M059J (cell line): ENCODE measurements at places on chromosomes 7 and 10.
A peak's percentile ranks its signal among the peaks of the same experiment; 100 is the strongest.

GRCh38 chr10:119409906-119410305 lies 132.6 kb downstream of the RGS10 start:
- no peak for DNase-seq

GRCh38 chr7:12423997-12424745 lies 20.5 kb upstream of the VWDE start:
- DNase-seq = peak; percentile 51

DNA sequence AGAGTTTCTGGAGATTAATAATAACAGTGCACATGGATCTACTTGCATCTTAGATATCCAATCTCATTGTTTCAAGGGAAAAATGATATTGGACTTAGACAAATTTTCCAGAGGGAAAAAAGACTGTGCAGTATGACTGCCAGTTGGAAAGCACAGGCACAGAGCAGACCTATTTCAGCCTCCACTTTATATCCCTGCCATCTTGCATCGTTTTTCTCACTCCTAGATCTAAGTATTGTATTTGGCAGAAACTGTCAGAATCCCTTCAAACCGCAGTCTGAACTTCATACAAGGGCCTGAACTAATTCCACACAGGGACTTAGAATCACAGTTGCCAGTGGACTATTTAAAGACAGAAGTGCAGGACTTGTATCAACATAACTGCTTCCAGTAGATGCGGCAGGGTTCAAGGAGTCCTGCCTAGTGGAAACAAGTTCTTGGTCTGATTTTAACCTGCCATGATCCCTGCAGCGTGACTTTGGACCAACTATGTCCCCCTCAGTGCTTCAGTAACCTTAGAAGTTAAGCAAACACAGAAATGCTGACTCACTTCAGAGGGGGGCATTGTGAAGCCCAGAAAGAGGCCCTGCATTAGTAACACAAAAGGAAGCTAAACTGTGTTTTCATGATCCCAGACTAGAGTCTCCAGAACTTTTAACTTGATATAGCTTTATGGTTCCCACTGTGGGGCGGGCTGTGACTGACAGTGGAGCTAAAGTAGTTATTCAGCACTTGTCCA lies 95.7 kb upstream of the PALS2 start:
- peak; percentile 86 for DNase-seq

GRCh38 chr10:113213035-113213434 lies 263.0 kb downstream of the TCF7L2 start:
- DNase-seq = no peak

DNA sequence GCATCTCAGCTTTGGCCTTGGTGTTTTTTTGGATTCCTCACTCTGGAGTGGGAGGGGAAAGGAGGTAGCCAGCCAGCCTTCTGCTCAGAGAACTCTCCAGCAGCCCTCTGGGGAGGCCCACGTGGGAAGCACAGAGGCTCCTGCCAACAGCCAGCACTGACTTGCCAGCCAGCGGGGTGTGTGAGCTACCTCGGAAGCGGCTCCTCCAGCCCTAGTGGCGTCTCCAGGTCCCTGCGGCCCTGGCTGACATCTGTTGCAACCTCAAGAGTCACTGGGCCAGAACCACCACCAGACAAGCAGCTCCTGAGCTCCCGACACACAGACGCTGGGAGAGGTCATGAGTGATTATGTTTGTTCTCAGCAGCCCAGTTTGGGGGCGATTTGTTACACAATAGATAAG lies 180.2 kb upstream of the FZD8 start:
- DNase-seq = peak; percentile 26

GRCh38 chr7:299628-300027 lies 9.7 kb downstream of the FOXL3 start:
- no peak for DNase-seq

DNA sequence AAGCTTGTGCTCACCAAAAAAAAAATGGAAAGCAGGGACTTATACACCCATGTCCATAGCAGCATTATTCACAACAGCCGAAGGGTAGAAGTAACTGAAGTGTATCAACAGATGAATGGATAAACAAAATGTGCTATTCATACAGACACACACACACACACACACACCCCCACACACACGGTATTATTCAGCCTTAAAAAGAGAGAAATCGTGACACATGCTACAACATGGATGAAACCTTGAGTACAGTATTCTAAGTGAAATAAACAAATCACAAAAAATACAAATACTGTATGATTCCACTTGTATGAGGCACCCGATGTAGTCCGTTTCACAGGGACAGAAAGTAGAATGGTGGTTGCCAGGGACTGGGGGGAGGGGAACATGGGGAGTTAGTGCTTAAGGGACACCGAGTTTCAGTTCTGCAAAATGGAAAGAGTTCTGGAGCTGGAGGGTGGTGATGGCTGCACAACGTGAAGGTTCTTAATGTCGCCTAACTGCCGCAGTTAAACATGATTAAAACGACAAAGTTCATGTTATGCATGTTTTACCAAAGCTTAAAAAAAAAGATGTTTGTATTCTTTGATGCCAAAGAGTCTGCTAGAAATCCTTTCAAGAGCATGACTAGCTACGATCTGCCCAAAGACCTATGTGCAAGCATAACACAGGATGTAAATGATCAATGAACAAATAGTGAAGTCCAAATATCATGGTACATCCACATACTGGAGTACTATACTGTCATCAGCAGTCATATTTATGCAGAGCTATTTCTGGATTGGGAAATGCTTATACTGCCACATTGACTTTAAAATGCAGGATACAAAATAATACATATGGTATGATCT lies 7.2 kb downstream of the TNS3 start:
- no peak for DNase-seq

DNA sequence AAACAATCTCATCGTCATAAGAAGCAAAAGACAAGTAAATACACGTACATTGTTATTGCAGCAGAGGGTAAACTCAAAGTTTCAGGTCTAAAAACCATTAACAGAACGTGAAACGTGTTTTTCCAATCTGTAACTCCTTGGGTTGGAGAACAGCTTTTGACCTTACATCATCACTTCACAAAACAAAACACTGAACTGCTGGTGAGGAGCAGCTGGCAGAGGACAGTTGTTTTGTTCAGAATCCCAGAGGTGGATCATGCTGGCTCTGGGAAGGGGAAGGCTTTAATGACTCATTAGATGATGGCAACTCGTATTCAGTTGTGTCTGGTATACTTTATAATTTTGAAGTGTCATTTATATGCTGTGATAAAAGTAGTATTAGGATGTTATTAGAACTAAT lies 923.0 kb upstream of the CELF2 start:
- no peak for DNase-seq

GRCh38 chr7:255721-256361 lies 34.1 kb upstream of the FOXL3 start:
- DNase-seq = no peak

- no peak for DNase-seq
These were observed 45.7 kb downstream of the ORC5 start for GRCh38 chr7:104162081-104162480.

DNA sequence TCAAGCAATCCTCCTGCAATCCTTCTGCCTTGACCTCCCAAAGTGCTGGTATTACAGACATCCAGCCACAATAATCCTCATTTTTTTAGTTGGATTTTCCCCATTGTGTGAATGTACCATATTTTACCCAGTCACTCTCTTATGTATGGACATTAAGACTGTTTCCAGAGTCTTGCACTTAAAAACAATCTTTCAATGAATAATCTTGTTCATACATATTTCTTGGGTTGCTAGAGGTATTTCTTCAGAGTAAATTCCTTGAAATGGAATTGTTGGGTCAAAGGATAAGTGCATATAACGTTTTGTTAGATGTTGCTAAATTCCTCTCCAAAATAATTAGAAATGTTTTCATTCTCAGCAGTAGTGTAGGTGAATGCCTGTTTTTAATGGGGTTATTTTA lies 283.1 kb upstream of the KAT6B start:
- DNase-seq = no peak
